ENCODE measurements at places on chromosomes 12 and 14.

DNA sequence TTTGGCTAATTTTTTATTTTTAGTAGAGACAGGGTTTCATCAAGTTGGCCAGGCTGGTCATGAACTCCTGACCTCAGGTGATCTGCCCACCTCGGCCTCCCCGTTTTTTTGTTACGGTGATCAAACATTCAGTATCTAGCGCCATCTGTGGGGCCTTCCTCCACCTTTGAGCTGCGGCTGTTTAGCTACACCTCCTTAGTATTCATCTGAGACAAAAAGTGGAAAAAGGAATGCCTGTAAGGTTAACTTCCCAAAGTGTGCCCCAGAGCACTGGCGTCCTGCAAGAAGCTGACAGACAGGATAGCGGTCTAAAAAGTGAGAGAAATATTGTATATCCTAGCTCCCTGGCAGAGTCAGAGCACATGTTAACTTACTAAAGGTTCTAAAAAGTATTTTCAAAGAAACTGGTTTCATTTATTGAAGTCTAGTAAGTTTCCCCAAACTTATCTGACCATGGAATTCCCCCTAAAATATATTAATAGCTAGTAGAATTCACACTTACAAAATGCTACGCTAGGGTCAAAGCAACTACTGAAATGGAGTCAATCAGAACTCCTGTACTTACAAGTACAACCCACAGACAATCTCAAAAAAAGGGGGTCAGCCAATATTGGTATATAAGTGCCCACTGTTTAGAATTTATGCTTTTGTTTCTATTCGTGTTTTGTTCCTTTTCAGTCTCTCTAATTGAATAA lies 59.1 kb downstream of the DUSP16 start:
- DNase-seq = no peak

DNA sequence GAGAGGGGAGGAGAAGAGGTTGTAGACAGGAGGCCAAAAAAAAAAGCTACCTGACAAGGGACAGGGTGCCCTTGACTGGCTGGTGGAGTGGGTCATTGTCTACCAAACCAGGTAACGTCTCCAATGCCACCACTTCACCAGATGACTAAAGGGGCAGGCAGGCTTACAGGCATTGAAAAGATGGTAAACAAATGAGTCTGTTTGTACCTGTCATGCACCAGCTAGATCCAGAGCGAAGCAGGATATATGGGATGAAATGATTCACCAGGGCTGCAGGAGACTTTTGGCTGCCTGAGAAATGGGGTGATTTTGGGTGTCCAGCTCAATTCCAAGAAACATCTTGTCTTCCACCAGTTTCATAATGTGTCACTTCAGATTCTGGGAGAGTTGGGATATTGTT lies 4.0 kb downstream of the C12orf54 start:
- DNase-seq = no peak

DNA sequence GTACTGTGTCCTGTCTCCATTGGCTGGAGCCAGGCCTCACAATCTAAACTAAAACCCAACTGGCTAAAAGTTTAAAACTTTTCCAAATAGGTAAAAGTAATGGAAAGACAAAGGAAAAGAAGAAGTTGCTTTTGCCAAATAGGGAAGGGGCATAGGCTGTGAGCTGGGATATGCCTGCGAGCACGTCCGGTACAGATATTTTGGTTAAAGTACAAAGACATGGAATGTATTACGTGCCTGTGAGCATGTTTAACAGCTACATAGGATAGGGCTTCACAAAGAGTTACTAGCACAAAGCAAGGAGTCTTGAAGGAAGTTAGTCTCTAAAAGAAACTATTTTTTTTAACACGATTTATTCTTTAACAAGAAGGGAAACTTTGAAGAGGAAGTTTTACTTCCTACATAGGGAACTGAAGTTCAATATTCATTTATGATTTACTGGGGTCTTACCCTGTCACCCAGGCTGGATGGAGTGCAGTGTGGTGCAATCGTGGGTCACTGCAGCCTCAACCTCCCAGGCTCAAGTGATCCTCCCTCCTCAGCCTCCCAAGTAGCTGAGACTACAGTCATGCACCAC lies 41.9 kb upstream of the INF2 start:
- no peak for DNase-seq

GRCh38 chr14:90767899-90768298 lies 48.3 kb downstream of the TTC7B start:
- no peak for DNase-seq

GRCh38 chr12:105742567-105742874 lies 396.2 kb downstream of the NUAK1 start:
- DNase-seq = no peak

DNA sequence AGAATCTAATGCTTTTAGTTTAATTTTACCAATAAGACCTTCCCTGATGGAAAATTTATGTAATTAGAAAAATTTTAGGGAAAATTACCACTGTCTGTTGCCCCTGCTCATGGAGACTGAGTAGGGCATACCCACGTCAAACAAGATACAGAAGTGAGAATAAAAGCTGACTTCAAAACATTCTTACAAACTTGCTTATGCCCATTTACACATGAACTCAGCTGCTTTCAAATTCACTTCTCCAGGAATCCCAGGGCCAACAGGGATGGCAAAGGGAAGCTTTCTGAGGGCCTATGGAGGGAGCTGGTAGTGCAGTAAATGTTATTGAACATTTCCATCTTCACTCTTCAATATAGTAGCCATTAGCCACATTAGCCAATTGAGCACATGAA lies 4.8 kb upstream of the NINJ2 start:
- DNase-seq = no peak

GRCh38 chr14:90428676-90429075 lies 31.8 kb downstream of the CALM1 start:
- DNase-seq = no peak

Measured in ureter (tissue), 1 donor.